NCI-H1092 (cell line): ENCODE measurements at places on chromosomes 1 and 21.

DNA sequence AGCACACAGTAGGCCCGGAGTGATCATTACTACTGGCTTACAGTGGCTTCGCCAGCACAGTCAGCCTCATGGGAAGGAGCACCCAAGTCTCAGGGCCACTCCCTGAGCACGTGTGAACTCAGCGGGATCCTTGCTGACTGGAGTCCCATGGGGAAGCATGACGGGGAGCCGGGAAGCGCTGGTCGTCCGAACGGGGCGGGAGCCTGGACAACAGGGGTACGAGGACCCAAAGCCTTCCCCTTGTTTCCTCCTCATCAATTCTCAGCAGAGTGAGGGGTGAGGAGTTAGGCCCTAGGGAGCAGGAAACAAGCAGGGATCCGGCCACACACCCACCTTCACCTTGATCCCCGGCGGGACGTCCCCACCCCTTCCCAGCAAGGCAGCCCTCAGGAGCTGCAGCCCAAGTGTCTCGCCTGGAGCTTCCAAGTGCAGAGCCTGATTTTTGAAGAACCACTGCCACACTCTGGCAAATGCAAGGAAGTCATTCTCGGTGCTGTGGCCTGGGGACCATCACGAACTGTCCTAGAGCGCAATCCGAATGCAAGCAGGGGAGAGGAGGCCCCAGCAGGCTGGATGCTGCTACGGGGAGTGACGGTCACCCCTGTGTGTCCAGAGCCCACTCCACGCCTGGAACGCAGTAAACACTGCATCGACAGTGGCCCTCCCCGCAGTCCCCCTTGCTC, 35.5 kb downstream of the TOMM20 start:
- DNase-seq: peak; percentile 11

- DNase-seq: no peak
These were observed 21.0 kb downstream of the EIF2D start for GRCh38 chr1:206591226-206591625.

GRCh38 chr1:243312952-243313634, 57.3 kb downstream of the SDCCAG8 start:
- DNase-seq: no peak

- no peak for DNase-seq
These were observed 67.6 kb upstream of the TSPAN2 start for GRCh38 chr1:115156826-115157468.

DNA sequence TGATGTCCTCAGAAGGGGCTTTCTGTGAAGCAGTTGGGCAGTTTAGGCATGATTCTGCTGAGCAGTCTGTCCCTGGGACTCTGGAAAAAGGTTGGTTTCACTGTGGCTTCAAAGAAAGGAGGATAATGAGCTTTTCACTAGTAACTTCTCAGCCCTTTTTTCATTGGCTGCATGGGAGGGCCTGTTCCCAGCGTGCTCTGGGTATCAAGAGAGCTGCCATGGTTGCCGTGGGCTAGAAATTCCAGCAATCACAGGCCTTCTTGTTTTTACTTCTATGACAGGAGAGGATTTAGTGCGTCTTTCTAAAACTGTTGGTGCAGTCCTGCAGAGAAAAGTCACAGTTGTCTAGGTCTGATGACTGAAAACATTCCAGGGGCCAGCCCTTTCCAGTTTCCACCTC, 7.2 kb downstream of the SZRD1 start:
- no peak for DNase-seq

- DNase-seq: no peak
These were observed 611.2 kb upstream of the PLXNA2 start for GRCh38 chr1:208855403-208855802.

DNA sequence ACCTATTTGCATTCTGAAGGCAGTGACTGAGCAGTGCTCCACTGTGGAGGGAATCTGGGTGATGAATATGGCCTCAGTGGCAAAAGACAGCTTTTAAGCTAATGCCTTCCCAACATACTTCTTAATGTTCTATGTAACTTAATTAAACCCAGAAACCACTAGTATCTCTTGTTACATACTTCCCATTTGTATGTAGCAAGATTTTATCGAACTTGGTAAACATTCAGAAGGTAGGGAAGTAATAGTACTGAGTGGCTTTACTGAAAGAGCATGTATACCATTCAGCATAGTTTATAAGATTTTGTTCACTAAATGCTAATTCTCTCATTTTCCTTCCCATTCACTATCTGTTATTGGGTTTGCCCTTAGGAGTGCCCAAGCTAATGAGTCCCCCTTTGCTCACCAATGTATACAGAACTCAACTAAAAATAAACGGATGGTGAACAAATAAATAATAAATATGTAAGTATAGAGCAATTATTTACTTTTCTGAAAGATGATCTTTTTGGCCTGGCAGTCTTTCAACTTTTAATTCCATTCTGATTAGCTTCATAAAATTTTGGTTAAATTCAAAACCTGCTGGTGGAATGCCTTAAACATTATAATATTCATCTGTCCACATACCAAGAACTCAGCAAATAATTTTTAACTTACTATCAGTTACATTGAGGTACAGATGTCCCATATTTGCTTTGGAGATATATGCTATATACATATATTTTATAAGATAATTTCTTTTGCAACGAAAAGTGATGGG, 204.4 kb downstream of the APP start:
- DNase-seq: no peak

DNA sequence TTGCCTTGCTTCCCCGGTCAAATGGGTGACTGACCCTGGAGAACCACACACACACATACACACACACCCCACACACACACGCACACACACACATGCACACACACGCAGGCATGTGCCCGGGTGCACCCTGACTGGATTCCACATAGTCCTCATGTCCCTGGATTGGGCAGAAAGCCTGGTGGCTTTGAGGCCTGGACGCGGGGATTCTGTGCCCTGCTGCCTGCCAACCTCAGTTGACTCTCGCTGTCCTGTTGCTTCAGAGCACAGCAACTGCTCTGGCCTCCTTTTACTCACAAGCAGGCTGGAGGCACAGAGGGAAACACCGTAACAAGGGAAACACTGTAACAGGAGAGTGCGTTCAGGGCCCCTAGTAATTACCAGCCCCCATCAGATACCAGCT, 6.4 kb downstream of the RORC start:
- DNase-seq: no peak

DNA sequence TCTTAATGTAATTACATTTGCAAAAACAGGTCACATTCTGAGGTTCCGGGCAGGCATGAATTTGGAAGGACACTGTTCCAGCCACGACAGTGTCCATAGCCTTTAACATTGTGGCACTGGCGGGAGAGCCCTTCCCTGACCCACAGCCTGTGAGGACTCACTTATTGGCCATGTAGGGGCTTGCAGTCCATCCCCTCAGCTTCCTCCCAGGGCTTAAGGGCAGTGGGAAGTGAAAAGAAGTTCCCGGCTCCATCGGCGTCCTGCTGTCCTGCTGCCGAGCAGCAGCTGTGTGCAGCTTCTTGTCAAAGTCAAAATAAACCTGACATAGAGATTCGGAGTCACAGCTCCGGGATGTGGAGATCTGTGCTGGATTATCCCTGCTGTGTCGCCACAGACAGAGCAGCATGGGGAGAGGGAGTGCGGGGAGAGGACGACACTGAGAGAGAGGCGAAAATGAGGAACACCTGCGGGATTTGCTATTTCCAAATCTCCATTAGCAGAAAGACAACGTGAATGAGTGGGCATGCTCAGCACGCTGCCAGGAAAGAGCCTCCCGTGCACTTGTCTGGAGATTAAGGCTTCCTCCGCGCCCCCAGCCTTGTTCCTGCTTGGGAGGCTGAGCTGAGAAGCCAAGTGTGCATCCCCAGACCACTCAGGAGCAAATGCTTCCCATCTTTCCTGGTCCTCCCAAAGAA, 260.3 kb downstream of the ASTN1 start:
- no peak for DNase-seq

GRCh38 chr1:203632941-203633340, 6.3 kb downstream of the ATP2B4 start:
- DNase-seq: no peak

- no peak for DNase-seq
These were observed 83.7 kb downstream of the PLD5 start for GRCh38 chr1:242440757-242441156.

GRCh38 chr1:179247923-179248322, 18.4 kb upstream of the ABL2 start:
- no peak for DNase-seq

DNA sequence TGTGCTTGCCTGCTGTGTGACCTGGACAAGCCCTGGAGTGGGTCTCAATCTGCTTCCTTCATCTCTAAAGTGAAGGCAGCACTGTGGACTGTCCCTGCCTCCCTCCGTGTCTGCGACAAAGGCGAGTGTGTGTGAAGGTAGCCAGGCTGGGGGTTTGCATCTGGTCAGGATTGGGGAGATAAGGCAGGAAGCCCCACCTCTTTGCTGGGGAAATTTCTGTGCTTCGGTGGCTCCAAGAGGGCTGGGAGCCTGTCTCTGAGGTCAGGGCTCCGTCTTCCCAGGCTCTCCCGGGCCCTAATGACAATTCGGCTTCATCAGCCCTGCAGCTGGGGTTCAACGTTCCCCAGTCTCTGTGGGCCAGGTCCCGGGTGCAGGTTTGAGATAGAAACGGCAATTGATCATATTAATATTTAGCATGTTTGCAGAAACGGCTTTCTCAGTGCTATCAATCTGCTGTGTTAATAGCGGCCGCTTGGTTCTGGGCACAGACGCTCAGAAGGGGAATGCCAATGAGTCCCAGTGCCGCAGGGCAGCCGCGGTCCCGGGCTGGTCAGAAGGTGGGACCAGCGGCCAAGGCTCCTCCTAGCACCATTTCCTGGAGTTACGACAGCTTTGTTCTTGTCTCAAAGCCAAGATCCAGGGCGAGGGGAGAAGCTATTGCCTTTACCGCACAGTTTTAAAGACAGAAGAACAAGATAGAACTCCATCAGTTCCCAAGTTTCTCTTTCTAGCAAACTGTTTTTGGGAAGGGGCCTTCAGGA, 105.7 kb downstream of the PRDM16 start:
- DNase-seq: no peak

DNA sequence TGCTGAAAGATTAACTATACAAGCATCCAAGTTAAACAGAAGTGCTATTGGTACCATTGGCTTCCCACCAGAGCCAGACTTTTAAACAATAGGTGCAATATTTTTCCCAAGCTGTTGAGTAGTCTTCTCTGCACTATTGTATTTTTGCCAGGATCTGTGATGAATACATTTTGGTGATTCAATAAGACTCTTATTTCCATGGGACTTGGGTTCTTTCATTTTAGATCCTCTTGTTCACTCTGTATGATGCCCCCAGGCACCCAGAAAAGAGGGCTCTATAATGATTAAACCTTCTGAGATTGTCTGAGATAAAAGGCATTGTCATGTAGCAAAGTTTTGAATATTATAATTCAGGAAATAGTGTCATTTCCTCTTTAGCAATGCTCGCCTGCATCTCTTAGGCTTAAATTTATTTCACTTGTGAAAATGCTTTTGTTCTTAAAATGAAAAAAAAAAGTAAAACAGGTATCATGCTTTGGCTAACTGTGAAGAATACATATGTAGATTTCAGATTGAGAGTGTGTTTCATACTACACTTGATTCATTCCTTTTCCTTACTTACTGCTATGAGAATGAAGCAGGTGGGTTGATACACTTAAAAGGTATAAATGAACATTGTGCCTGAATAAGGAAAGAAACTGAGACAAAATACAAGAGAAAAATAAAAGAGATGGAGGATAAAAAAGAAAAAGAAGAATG, 275.0 kb downstream of the HMCN1 start:
- DNase-seq: no peak

DNA sequence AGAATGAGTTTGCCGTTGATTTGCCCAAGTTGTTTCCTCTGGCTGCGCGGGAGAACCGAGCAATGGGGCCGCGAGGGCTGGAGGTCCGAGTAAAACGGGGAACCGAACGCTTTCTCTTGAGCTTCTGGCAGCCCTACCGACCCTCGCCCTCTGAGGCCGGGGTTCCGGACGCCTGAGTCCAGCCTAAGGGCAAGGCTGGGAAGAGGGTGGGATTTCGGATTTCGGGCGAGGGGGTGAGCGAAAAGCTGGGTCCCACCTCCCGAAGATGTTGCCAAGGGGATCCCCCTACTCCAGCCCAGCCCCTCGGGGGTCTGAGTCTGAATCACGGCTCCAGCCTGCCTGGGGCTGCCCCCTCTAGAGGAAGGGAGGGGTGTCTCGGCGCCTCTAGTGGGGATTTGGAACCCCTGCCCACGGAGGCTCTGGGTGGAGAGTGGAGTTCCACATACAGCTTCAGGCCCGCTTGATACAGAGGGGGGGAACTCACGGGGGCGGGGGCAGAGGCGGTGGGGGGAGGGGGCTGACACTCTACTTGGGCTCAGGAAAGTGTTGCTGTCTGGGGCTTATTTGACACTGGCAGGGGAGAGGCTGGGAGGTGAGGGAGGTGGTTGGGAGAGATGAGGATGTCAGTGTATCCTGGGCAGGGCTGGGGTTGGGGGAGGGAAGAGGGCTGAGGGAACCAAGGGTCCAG, 617 bp downstream of the KIRREL1 start:
- no peak for DNase-seq

- no peak for DNase-seq
These were observed 104.6 kb downstream of the ENAH start for GRCh38 chr1:225548140-225548857.

- no peak for DNase-seq
These were observed 69.5 kb downstream of the EDEM3 start for GRCh38 chr1:184685116-184685515.

DNA sequence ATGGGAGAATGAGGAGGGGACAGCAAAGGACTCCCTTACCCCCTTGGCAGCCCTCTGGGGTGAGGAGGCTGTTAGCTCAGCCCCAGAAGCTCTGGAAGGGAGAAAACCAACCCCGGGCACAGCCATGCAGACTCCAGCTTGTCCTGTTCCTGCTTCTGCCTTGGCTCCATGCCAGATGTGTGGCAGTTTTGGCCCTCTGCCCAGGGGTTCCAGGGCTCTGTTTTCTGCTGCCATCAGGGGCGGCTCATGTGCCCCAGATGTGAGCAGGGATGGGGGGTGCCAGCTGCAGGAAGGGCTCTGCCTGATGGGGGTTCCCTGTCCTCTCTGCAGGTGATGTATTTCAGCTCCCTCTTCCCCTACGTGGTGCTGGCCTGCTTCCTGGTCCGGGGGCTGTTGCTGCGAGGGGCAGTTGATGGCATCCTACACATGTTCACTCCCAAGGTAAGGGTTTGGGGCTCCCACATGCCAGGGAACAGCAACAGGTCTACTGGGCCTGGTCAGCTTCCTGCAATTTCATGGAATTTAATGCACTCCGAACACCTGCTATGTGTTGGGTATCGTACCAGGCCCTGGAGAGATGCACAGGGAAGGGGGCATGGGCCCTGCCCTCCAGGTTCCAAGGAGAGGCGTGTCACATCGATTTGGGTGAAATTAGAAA, 26.1 kb downstream of the SLC6A17 start:
- DNase-seq: peak; percentile 74

- DNase-seq: no peak
These were observed 1.2 kb downstream of the ATP1B1 start for GRCh38 chr1:169107603-169108208.

DNA sequence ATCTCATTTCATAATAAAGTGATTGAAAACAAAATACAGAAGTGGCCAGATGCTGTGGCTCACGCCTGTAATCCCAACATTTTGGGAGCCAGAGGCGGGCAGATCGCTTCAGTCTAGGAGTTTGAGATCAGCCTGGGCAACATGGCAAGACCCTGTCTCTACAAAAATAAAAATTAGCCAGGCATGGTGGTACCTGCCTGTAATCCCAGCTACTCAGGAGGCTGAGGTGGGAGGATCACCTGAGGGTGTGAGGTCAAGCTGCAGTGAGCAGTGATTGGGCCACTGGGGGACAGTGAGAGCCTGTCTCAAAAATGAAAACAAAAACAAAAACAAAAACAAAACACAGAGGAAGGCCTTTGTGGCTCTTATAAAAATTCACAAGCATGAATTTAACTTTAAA, 38.6 kb downstream of the TRIM33 start:
- no peak for DNase-seq
